ENCODE measurements at places on chromosomes 16 and 17. TPM values are rescaled to one million over a fixed set of nuclear protein-coding genes. Genes with fewer than 3 reads are reported as not detected.

MYH3 gene
- 3.4 TPM for total RNA-seq

SCNN1B gene
- total RNA-seq: 2.2 TPM

COA3 gene
- total RNA-seq: 78.0 TPM

ITGB3 gene
- total RNA-seq: 10.6 TPM

KIF18B gene
- total RNA-seq: 1.4 TPM

SLC12A3 gene
- total RNA-seq: 0.20 TPM

ZCCHC14 gene
- 25.1 TPM for total RNA-seq

TRPV3 gene
- 5.7 TPM for total RNA-seq

DNAJA2 gene
- total RNA-seq: 62.8 TPM

IL4R gene
- 74.2 TPM for total RNA-seq

NPIPA5 gene
- 15.9 TPM for total RNA-seq

VAT1L gene
- 12.2 TPM for total RNA-seq

STX1B gene
- total RNA-seq: 0.58 TPM

DBNDD1 gene
- total RNA-seq: 21.2 TPM

MT1M gene
- 4.6 TPM for total RNA-seq

PSMB3 gene
- total RNA-seq: 119 TPM

ASB16 gene
- 0.58 TPM for total RNA-seq

LRRC36 gene
- 2.1 TPM for total RNA-seq

OTOP3 gene
- total RNA-seq: not detected

NPIPB6 gene
- 3.3 TPM for total RNA-seq

NEUROD2 gene
- total RNA-seq: not detected

MPHOSPH6 gene
- total RNA-seq: 14.4 TPM

KRTAP2-2 gene
- not detected for total RNA-seq

MYH2 gene
- 2.4 TPM for total RNA-seq

KRT28 gene
- not detected for total RNA-seq

CHRNE gene
- 9.4 TPM for total RNA-seq

SLC16A11 gene
- total RNA-seq: 4.5 TPM

SHBG gene
- total RNA-seq: 0.89 TPM

CBX1 gene
- total RNA-seq: 41.9 TPM

Data from mucosa of gallbladder (tissue), 1 donor.